ENCODE measurements at places on chromosomes 1 and 21.

DNA sequence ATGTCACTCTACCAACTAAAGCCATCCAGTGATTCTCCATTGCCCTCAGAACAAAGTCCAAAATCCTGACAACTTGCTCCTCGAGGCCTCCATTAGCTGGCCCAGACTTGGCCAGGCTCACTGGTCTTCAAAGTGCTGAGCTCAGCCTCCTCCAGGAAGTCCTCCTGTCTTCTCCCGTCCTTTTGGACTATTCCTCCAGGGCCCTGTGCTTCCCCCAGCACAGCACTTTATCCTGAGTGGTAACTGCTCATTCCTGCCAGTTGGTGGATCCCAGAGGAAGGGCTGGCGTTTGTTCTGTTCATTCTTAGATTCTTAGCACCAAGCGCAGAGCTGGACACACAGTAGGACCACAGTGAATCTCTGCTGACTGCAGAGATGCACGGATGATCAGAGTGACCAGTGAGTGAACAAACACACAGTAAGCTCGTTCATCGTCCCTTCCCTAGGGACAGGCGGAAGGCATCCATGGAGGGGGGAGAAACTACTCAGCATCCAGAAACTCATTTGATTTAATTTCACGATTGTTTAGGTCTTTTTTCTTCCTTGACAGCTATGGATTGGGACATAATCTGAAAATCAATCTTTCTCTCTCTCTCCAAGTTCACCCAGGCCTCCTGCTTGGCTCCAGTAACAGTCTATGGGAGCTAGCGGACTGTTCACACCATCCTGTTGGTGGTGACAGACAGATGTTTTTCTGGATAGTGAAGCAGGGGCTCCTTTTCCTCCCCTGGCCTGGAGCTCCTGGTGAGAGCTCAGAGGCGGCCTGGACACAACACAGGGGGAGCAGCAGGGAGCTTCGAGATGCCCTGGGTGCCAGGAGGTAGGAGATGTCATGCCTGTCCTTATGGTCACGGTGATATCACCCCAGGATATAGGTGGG lies 180.2 kb downstream of the PTPRU start:
- DNase-seq: peak; percentile 57

DNA sequence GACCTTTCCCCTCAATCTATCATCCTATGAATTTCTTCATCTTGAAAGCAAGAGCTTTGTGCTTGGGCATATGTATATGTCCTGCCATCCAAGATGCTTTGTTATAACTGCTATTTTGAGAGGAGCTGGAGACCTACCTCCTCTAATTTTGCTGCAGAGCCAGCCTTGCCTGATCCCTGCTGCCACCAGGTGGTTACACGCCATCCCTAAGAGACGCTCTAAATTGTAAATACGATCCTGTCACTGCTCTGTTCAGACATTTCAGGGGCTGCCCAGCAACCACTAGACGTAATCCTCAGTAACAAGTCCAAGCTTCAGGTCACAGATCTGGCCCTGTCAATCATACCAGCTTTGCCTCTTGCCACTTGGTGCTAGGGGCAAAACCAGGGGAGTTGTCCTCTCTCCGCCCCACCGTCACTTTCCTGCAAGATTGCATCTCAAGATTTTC lies 32.9 kb downstream of the GPA33 start:
- peak; percentile 81 for DNase-seq

GRCh38 chr1:13830616-13831280 lies 130.8 kb downstream of the PRDM2 start:
- DNase-seq: no peak

DNA sequence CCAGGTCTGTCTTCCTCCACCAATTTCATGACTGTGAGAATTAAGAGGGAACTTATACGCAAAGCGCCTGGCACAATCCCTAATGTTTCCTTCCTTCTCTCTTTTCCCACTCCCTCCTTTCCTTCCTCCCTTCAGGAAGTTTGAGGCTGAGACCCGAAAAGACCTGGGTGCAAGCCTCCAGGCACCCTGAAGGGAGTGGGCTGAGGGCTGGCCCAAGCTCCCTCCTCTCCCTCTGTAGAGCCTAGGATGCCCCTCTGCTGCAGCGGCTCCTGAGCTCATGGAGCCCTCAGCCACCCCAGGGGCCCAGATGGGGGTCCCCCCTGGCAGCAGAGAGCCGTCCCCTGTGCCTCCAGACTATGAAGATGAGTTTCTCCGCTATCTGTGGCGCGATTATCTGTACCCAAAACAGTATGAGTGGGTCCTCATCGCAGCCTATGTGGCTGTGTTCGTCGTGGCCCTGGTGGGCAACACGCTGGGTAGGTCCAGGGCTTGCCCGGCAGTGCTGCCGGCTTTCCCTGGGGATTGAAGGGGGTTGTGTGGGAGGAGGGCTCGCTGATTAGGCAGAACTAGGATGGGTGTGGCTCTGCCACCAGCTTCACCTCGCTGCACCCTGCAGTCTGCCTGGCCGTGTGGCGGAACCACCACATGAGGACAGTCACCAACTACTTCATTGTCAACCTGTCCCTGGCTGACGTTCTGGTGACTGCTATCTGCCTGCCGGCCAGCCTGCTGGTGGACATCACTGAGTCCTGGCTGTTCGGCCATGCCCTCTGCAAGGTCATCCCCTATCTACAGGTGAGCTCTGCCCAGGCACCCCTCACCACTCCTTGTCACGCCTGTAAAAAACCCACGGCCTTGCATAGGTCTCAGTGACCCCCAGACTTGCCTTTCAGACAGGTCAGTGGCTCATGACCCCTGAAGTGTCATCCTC lies 1.7 kb downstream of the HCRTR1 start:
- no peak for DNase-seq

DNA sequence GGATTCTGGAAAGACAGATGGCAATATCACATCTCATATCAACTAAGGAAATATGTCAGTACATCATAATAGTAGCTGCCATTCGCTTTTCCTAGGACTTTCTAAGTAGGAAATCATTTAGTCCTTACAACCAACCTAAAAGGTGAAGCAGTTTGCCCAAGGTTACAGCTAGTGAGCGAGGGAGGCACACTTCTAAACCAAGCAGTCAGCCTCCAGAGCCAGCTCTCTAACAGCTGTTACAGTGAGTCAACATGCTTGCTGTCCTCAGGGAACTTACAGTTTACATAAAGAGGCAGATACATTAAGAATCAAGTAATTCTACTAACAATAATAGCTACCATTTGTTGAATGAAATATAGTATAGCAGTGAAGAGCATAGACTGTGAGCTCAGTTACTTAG lies 57.1 kb downstream of the GIPC2 start:
- no peak for DNase-seq

DNA sequence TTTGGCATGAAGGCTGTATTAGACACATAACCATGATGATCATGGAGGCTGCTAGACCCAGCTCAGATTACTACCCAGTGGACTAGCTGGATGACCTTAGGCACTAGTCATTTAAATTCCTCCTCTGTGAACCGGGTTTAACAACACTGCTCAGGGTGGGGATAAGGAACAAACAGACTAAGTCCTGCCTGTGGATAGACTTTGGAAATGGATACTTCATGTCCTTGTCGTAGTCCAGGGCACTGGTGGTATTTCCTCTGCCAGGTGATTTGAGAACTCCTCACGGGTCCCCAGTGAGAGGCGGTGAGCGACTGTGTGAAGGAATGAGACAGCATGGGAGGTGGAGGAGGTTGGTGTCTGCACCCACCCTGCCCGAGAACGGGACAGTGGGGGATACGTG lies 72.9 kb upstream of the SELENON start:
- no peak for DNase-seq

DNA sequence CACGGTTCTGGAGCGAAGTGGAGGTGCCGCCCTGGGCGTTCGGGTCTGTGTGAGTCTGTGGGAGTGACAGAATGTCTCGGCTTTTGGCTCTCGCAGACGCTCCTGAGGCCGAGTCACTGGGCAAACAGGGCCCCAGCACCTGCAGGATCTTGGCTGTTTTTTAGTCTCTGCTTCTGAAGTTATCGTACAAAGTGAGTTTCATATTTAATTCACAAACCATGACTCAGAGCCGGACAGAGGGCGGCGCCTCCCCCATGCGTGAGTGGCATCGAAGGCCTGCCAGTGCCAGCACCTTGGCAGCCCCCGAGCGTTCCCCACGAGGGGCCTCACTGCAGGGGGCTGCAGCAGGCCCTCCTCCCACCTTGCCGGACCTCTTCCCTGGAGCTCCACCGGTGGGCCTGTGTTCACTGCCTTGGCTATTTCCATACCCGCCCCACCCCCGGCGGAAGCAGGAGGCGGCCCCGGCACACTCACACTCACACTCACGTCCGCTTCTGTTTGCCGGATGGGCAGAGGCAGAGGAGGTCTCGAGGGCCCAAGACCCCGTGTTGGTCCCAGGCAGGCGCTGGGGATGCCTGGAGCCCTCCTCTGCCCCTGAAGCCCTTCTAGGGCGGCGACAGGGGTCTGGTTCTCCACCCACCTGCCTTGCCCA lies 56.3 kb downstream of the MORN1 start:
- no peak for DNase-seq

DNA sequence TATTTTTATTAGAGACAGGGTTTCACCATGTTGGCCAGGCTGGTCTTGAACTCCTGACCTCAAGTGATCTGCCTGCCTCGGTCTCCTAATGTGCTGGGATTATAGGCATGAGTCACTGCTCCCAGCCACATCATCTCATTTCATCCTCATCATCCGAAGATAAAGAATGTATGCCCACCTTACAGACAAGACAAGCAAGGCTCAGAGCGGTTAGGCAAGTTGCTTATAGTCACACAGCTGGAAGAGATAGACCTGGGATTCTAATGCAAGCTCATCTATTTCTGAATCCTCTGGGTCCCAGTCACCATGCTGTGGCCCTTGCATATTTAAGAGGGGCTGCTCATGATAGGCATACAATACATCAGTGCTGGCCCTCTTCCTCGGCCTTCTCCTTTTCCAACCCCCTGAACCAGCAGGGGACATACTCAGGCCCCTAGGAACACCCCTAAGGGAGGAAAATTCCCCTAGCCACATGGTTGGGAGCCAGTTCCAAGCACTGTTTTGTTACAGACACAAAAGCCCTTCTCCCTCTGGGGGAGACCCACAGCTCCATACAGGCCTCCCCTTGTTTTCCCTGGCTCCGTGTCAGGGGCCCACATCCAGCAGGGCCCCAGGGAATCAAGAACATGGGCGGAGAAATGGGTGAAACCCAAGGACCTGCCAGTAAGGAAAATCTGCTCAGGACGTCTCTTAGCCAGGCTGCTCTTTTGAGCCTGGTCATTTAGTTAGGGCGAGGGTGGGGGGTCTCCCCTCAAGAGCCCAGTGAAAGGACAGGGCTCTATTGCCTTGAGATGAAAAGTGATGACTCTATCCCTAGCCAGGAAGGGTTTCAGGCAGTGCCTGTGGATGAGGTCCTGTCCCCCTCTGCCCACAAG lies 6.9 kb downstream of the CSRP1 start:
- no peak for DNase-seq

DNA sequence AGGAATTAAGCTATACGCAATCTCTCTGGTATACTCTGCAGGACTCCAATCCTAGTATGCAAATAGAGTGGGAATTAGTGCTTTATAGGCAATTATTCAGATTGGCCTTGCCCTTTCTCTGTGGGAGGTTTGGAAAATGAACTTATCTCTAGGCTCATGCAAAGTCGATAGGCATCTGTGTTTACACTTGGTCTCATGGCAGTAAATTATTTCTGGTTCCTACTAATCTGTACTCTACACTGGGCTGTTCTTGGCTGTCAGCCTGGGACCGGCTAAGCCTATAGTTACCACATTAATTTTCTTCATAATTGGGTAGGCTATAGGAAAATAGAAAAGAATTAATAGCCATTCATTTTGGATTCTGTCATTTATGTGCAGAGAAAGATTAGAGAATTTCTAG lies 544.6 kb downstream of the AMY1C start:
- no peak for DNase-seq

GRCh38 chr1:193944454-193944853 lies 758.0 kb upstream of the B3GALT2 start:
- no peak for DNase-seq

- DNase-seq: no peak
Measured at GRCh38 chr1:223017291-223017690, 125.8 kb downstream of the TLR5 start.

- DNase-seq: peak; percentile 96
Measured at GRCh38 chr1:43348809-43349593, 9.8 kb upstream of the CDC20 start.

GRCh38 chr1:208552928-208553327 lies 308.7 kb upstream of the PLXNA2 start:
- no peak for DNase-seq

DNA sequence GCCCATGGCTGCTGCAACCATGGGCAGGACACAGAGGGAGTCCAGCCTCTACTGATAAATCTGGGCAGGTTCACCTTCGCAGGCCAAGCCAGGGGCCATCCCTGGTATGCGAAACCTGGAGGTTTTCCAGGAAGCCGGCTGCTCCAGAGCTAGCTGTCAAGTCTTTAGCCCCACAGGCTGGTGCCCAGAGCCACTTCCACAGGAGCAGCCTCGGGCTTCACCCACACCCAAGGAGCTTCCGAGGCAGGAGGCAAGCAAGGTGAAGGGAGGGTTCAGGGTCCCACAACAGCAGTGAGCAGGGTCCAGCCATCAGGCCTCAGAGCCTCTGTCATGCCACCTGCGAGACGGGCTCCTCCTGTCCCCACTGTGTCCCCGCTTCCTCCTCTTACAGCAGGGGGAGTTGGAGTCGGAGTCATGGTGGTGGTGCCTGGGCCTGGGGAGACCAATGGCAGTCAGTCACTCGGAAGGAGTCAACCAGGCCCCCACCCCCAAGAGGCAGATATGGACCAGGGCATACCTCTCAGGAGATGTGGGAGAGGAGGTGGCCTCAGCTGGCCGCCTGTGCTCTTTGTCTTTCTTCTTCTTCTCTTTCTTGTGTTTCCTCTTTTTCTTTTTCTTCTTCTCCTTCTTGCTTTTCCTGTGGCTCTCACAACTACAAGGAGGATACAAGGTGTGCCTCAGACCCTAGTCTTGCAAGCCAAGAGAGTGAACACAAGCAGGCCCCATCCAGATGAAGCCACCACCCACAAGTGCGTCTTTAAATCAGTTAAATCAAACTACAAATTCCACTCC lies 2.1 kb downstream of the C1orf35 start:
- no peak for DNase-seq

DNA sequence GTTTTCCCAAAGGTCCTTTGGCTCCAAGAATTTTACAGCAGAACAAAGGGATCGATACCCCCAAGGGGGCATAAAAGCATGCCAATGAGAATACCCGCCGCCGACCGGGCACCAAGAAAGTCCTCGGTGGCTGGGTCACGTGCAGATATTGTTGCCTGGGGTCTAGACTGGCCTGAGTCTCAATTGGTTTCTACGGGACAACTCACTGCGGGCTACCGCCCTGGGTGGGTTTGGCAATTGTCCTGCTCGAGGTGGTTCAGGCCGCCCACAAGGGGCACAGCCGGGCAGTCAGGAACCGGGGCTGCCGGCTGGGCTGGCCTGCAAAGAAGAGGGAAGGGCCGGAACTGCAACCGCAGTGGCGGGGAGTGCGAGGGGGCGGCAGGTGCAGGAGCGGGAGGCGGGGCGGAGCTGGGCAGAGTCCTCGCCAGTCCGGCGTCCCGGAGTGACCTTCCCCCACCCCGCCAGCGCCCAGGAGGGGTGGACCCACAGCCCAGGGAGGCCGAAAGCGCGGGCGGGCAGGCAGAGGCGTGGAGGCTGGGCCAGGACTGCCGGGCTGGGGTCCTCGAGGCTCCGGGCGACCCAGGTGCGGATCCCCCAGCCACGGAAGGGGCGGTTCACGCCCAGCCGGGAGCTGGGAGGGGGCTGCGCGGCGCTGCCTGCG lies 926 bp upstream of the ATP1B1 start:
- peak; percentile 88 for DNase-seq

All from GM23338 (cell line).